Aorta (tissue), 5 donors: ENCODE measurements at places on chromosomes 7 and 10. TPM values are rescaled to one million over a fixed set of nuclear protein-coding genes. Genes with fewer than 3 reads are reported as not detected.

DNA sequence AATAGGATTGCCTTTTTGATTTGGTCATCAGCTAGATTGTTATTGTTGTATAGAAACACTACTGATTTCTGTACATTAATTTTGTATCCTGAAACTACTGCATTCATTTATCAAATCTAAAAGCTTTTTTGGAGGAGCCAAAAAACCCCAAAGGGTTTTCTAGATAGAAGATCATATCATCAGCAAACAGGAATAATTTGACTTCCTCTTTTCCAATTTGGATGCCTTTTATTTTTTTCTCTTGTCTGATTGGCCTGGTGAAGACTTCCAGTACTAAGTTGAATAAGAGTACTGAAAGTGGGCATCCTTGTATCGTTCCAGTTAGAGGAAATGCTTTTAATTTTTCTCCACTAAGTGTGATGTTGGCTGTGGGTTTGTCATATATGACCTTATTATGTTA, 10.6 kb upstream of the ENTPD7 start:
- no peak overlapping the region for H3K4me3 ChIP-seq
- no peaks in the 10 kb centered on the region for H3K4me1 ChIP-seq
- DNase-seq: no peak
- H3K36me3 ChIP-seq: no peaks in the 10 kb centered on the region
- H3K27me3 ChIP-seq: no peaks in the 10 kb centered on the region

DNA sequence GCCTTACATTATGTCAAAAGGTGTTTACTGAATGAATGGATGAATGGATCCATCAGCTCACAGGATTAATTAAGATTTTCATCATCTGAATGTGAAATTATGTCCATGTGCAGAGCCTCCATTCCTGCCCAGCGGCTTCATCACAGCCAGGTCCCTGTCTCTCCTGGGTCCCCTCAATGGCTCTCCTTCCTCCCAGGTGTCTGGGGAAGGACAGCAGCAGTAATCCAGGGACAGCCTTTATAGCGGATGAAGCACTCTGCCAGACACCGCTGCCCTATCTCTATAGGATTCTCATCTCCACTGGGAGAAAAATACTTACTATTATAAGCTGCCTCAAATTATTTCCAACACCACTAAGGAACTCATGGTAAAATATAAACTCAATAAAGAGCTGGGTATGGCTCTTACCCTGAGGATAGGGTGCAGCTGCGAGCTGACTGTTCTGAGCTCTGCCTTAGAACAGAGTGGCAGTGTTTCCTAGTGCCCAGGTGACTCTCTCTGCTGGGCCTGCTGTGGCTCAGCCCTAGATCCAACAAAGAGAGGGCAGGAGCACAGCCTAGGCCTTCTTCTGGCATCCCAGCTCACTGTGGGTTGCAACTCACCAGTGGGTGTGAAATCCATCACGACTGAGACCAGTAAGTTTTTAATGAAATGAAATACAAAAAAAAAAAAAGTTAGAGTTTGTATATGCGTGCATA, 38.3 kb downstream of the GPRIN2 start:
- no peaks in the 10 kb centered on the region for H3K36me3 ChIP-seq
- DNase-seq: peak; percentile 49
- H3K4me1 ChIP-seq: no peaks in the 10 kb centered on the region
- no peak overlapping the region for H3K27ac ChIP-seq

- no peaks in the 10 kb centered on the region for H3K4me1 ChIP-seq
- no peaks in the 10 kb centered on the region for H3K36me3 ChIP-seq
These were observed 482.9 kb downstream of the POM121L12 start for GRCh38 chr7:53518319-53518718.

DNA sequence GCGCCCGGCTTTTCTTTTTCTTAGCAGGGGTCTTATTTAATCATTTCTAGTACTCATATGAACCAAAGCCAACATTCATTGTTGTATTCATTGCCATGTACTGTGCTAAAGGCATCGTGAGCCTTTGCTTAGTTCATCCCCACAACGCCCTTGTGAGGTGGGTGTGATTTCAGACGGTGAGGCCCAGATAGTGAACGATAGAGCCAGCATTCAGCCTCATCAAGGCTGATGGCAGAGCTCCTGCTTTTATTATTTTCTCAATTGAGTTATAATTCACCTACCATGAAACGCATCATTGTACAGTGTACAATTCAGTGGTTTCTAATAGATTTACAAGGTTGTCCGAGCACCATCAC, 50.1 kb downstream of the HK1 start:
- peaks cover 11% of the 10 kb centered on the region for H3K4me1 ChIP-seq
- no peaks in the 10 kb centered on the region for H3K36me3 ChIP-seq
- peak overlapping the region; percentile 94 for H3K27ac ChIP-seq
- peak overlapping the region; percentile 23 for H3K4me3 ChIP-seq
- no peaks in the 10 kb centered on the region for H3K27me3 ChIP-seq

- no peaks in the 10 kb centered on the region for H3K4me1 ChIP-seq
- no peak overlapping the region for H3K27ac ChIP-seq
- DNase-seq: no peak
- no peaks in the 10 kb centered on the region for H3K27me3 ChIP-seq
- H3K4me3 ChIP-seq: no peak overlapping the region
These were observed 135.6 kb upstream of the RET start for GRCh38 chr10:42941295-42941644.

DNA sequence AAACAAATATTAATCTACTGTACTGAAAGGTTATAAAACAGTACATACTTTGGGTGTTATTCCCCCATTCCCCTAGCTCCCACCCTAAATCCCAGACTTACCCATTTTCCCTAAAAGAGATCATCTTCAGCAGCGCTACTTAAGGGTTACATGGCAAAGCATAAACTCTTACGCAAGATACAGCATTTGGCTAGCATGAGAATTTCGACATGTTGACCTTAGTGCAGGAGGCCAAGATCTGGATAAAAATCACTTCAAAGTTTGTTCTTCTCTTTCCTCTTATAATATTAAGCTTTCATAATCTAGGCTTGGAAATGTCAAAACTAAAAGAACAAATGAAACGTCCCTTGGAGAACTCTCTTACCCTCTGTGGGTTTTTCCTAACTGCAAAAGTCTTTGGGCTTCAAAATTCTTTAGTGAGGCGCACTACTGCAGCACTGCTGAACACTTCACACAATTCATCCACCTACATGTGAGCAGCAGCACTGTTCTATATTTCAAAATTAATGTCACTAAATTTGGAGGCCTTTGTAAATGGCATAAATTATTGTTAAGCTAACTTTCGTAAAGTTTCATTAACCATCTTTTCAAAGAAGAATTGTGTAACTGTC, 59.5 kb upstream of the PDLIM1 start:
- no peak overlapping the region for H3K4me3 ChIP-seq
- no peaks in the 10 kb centered on the region for H3K36me3 ChIP-seq
- no peak for DNase-seq
- H3K27me3 ChIP-seq: no peaks in the 10 kb centered on the region

DNA sequence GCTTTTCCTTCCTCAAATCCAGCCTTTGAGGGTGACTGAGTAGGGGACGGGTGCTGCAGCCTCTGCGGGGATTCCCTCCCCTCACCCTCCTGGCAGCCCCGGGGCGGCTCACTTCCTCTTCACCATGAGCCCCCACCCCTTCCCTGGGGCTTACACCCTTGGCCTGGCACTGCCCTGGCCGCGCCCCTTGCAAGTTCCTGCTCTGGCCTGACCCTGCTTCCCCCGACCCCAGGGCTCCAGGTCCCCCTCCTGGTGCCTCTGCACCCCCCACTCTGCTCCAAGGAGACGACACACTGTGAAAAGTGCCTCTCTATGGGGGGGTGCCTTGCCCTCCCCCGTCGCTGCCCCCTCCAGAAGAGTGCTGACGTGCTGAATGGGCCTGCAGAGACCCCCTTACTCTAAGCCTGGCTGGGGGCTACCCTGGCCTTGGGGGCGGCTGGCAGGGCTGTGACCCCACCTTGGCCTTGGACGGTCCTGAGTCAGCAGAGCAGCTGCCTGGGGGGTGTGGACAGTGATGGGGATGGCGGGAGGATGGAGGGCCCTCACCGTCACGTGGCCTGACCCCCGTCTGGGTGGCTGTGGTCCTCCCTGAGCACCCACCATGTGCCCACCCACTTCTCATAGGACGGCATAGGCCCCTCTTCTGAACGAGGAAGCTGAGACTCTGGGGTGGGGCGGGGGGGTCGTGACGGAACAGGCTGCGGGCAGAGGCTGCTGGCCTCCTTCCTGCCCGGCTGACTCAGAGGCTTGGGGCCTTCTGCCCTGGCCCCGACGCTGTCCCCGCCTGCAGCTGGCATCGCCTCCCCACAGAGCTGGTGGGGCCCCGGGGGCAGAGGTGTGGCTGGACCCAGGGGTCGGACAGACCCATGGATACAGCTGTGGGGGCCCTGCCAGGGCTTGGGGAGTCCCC, 9.8 kb downstream of the LFNG start:
- no peaks in the 10 kb centered on the region for H3K4me1 ChIP-seq
- no peak overlapping the region for H3K27ac ChIP-seq
- no peaks in the 10 kb centered on the region for H3K36me3 ChIP-seq
- no peaks in the 10 kb centered on the region for H3K27me3 ChIP-seq

- peaks cover 1% of the 10 kb centered on the region for H3K27me3 ChIP-seq
- H3K4me1 ChIP-seq: no peaks in the 10 kb centered on the region
- no peak overlapping the region for H3K27ac ChIP-seq
- H3K4me3 ChIP-seq: no peak overlapping the region
- H3K36me3 ChIP-seq: no peaks in the 10 kb centered on the region
These were observed 51.0 kb upstream of the OSBPL3 start for GRCh38 chr7:25031007-25031406.

GRCh38 chr7:104809906-104810305, 204.1 kb upstream of the KMT2E start:
- H3K4me1 ChIP-seq: no peaks in the 10 kb centered on the region
- H3K4me3 ChIP-seq: no peak overlapping the region
- no peak for DNase-seq
- H3K27me3 ChIP-seq: no peaks in the 10 kb centered on the region
- H3K36me3 ChIP-seq: no peaks in the 10 kb centered on the region
- H3K27ac ChIP-seq: no peak overlapping the region

GRCh38 chr10:58508316-58508715, 4.4 kb upstream of the BICC1 start:
- H3K4me1 ChIP-seq: no peaks in the 10 kb centered on the region
- no peak overlapping the region for H3K4me3 ChIP-seq
- no peak overlapping the region for H3K27ac ChIP-seq
- no peak for DNase-seq

DNA sequence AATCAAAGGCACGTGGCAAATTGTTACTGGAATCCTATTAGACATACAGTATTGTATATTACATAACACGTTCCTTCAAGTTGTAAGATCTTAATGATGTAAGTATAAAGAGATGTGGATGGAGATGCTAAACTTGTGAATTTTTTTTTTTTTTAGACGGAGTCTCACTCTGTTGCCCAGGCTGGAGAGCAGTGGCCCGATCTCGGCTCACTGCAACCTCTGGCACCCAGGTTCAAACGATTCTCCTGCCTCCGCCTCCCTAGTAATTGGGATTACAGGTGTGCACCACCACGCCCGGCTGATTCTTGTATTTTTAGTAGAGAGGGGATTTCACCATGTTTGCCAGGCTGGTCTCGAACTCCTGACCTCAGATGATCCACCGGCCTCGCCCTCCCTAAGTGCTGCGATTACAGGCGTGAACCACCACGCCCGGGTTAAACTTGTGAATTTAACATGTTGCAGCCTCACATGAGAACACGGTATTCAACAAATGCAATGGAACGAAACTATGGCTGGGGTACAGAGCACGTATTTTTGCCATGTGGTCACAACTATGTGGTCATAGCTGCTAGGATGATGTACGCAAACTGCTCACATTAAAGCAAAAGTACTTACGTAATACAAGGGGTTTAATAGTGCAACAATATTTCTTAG, 818 bp upstream of the SUPV3L1 start:
- no peaks in the 10 kb centered on the region for H3K36me3 ChIP-seq
- DNase-seq: no peak
- no peaks in the 10 kb centered on the region for H3K27me3 ChIP-seq
- peak overlapping the region; percentile 4 for H3K27ac ChIP-seq

CCL24 gene
- 2.4 TPM for total RNA-seq

TSPAN12 gene
- 14.3 TPM for total RNA-seq

- no peaks in the 10 kb centered on the region for H3K27me3 ChIP-seq
- no peak for DNase-seq
These were observed 413.8 kb upstream of the FOXK1 start for GRCh38 chr7:4268040-4268965.

BTBD16 gene
- 1.2 TPM for total RNA-seq

DNA sequence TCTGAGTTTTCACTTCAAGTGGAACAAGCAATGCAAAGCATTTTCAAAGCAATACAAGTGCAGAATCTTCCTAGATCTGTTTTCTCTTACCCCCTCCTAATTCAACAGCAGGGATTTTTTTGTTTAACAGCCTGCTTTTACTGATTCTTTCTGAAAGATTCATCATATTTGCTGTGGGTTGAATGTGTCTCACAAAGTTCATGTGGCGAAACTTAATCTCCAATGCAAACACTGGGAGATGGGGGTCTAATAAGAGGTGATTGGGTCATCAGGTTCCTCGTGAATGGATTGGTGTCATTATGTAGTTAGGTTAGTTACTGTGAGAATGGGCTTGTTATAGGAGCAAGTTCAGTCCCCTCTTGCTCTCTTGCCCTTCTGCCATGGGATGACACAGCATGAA, 107.6 kb downstream of the CNNM2 start:
- no peak overlapping the region for H3K27ac ChIP-seq
- DNase-seq: no peak
- H3K36me3 ChIP-seq: no peaks in the 10 kb centered on the region
- H3K4me1 ChIP-seq: peaks cover 2% of the 10 kb centered on the region

CALCR gene
- total RNA-seq: not detected

- no peak for DNase-seq
- H3K4me3 ChIP-seq: peak overlapping the region; percentile 28
- H3K36me3 ChIP-seq: no peaks in the 10 kb centered on the region
- peaks cover 4% of the 10 kb centered on the region for H3K4me1 ChIP-seq
These were observed 484 bp downstream of the ZNF438 start for GRCh38 chr10:31031205-31031557.

GRCh38 chr10:43188702-43189101, 50.5 kb downstream of the CSGALNACT2 start:
- H3K27ac ChIP-seq: no peak overlapping the region
- no peaks in the 10 kb centered on the region for H3K36me3 ChIP-seq
- no peak overlapping the region for H3K4me3 ChIP-seq
- no peaks in the 10 kb centered on the region for H3K4me1 ChIP-seq

- no peaks in the 10 kb centered on the region for H3K36me3 ChIP-seq
- no peak for DNase-seq
- no peak overlapping the region for H3K27ac ChIP-seq
- no peaks in the 10 kb centered on the region for H3K4me1 ChIP-seq
- H3K4me3 ChIP-seq: no peak overlapping the region
These were observed 99.6 kb upstream of the NAMPT start for GRCh38 chr7:106384373-106384772.

GJD4 gene
- total RNA-seq: not detected

DNA sequence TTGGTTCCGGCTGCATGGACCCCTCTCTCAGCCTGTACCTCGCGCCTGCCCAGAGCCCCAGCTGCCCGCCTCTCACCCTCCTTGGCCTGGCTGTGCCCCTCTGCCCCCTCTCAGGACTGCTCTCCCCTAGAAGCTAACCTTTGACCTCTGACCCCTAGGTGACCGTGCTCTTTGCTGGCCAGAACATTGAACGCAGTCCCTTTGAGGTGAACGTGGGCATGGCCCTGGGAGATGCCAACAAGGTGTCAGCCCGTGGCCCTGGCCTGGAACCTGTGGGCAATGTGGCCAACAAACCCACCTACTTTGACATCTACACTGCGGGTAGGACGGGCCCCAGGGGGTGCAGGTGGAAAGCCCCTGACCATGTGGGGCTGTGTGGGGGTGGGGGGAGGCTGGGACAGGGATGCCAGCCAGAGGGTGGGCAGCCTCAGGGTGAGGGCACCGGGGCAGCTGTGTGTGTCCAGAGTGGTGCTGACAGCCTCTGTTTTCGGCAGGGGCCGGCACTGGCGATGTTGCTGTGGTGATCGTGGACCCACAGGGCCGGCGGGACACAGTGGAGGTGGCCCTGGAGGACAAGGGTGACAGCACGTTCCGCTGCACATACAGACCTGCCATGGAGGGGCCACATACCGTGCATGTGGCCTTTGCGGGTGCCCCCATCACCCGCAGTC, 8.0 kb downstream of the FLNC start:
- no peaks in the 10 kb centered on the region for H3K27me3 ChIP-seq
- DNase-seq: peak; percentile 37
- no peaks in the 10 kb centered on the region for H3K4me1 ChIP-seq
